ENCODE measurements at places on chromosomes 12 and 14. TPM values are rescaled to one million over a fixed set of nuclear protein-coding genes. Genes with fewer than 3 reads are reported as not detected.

Gene B4GALNT1
- total RNA-seq: 8.4 TPM

Gene AQP6
- total RNA-seq: not detected

Gene SPX
- total RNA-seq: 1.2 TPM

Gene BICD1
- total RNA-seq: 3.5 TPM

Gene CACNA2D4
- total RNA-seq: 1.6 TPM

Gene GLS2
- total RNA-seq: 0.71 TPM

Gene CCNT1
- total RNA-seq: 16.1 TPM

Gene VWF
- 0.35 TPM for total RNA-seq

Gene ADCY4
- not detected for total RNA-seq

Gene ESPL1
- 7.2 TPM for total RNA-seq

Gene POP5
- total RNA-seq: 53.9 TPM

Gene RPL41
- total RNA-seq: 2,864 TPM

Gene PLA2G1B
- total RNA-seq: not detected

Gene TAS2R20
- total RNA-seq: 0.35 TPM

Gene MIPOL1
- total RNA-seq: 1.7 TPM

Gene CRACR2A
- 13.3 TPM for total RNA-seq

Gene PTCSC3
- total RNA-seq: not detected

Gene RNASE4
- total RNA-seq: 15.8 TPM

Gene PSMB11
- not detected for total RNA-seq

Gene OVCH1
- not detected for total RNA-seq

Gene A2ML1
- not detected for total RNA-seq

Gene LRP1-AS
- not detected for total RNA-seq

Gene NINJ2
- not detected for total RNA-seq

Gene C1QL4
- total RNA-seq: 0.89 TPM

Gene VRTN
- total RNA-seq: not detected

Gene GZMH
- total RNA-seq: not detected

Gene ORAI1
- 9.0 TPM for total RNA-seq

Gene ASPG
- not detected for total RNA-seq

Gene KRT1
- total RNA-seq: not detected

Gene BEST3
- not detected for total RNA-seq

Gene AKAP5
- 1.2 TPM for total RNA-seq

Gene OR6C2
- total RNA-seq: not detected

Gene MYH6
- not detected for total RNA-seq

Gene GPRC5A
- total RNA-seq: 93.8 TPM

Gene SAMD15
- total RNA-seq: 1.7 TPM

Data from myometrial cell (primary cell).